ENCODE measurements at places on chromosomes 13 and 19. TPM values are rescaled to one million over a fixed set of nuclear protein-coding genes. Genes with fewer than 3 reads are reported as not detected.

GRCh38 chr13:109390391-109390790 is 396.0 kb downstream of the IRS2 start:
- DNase-seq, result no peak

DNA sequence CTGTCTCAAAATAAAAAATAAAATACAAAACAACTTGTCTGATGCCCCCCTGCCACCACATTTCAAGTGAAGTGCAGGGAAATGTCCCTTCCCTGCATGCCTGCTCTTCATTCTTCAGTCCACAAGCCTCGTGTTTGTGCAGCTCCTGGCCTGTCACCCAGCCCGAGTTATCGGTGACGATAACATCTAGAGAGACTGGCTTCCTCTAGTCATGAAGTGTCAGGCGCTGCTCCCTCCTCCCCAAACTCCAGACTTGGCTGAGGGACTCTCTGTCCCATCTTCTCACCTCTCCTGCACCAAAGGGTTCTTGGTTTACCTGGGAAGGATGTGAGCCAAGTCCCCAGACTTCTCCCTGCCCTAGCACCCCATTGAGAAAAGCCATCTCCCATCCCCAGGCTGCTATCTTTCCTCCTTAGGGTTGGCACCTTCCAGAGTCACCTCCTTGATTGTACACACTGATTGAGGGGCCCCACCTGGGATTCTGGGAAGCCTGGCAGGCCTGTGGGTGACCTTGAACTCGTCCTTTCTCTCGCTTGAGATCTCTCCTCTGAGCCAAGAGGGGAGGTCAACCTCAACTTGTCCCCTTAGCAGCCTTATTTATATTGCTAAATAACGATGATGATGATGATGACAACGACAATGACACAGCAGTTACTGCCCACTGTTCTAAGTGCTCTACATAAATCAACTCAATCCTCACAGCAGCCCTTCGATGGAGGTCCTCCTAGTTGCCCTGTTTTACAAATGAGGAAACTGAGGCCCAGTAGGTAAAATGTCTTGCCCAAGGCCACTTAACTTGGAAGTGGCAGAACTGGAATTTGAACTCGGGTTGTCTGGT is 13.1 kb upstream of the PLAUR start:
- no peak for DNase-seq

DNA sequence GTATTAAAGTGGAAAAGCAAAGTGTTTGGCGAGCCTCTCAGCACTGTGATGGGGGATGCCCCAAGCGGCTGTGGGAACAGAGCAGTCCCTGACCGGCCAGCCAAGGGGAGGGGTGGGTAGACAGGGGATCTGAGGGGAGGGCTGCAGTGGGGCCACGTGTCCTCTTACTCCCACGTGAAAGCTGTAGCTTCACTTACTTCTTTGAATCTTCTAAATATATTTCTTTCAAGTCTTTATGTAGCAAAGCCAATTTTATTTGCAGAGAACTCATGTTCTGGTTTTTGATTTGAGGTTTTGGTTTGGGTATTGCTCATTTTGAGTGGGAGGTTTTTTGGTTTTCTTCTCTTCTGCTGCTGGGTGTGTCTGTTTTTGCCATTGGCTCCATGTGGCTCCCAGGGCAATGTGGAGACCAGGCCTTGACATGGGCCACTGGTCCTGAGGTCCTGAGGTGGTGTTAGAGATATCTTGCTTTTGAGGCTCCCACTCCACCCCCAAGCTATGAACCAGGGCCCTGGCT is 17.7 kb upstream of the OVOL3 start:
- no peak for DNase-seq

DNA sequence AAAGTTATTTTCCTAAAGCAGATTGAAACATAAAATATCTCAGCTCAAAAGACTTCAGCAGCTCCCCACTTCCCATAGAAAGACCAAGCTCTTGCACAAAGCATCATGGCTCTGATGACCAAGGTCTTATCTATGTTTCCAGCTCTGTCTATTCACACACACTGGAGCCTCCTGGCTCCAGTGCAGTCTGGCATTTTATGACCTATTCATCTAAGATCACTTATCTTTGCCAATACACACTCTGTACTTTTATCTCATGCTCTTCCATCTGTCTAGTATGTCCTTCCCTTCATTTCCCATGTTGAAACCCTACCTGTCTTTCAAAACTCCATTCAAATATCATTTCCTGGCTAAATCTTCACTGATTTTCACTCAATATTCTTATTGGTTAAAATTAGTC is 74.4 kb downstream of the FGF9 start:
- DNase-seq, result no peak

GRCh38 chr13:94112227-94112626 is 367.3 kb downstream of the DCT start:
- DNase-seq, result no peak

GFY gene
- not detected for total RNA-seq

- DNase-seq, result no peak
Observed at GRCh38 chr13:40002016-40002415, 346.6 kb downstream of the COG6 start.

P2RY11 gene
- 36.0 TPM for total RNA-seq

GRCh38 chr19:57719424-57719823 is 8.0 kb downstream of the ZNF671 start:
- DNase-seq, result no peak

DNA sequence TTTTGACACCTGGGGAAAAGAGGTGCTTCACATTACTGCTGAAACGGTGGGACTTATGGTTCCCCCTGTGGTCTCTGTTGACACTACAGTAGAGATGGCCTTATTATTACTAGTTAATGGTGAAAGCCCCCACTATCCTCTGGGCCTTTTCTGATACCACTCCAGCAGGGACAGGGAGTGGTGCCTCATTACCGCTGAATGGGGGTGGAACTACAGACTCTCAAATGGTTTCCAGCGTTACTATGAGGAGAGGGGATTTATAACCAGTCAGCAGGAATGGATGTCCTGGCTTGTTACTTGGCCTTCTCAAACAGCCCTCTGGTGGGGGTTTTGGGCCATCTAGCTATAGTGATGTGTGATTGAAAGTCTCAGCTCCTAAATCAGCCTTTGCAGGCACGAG is 96.7 kb upstream of the DIAPH3 start:
- DNase-seq, result no peak

GRCh38 chr19:55538132-55538531 is 1.2 kb upstream of the SBK2 start:
- no peak for DNase-seq

FREM2 gene
- total RNA-seq, result not detected

DNA sequence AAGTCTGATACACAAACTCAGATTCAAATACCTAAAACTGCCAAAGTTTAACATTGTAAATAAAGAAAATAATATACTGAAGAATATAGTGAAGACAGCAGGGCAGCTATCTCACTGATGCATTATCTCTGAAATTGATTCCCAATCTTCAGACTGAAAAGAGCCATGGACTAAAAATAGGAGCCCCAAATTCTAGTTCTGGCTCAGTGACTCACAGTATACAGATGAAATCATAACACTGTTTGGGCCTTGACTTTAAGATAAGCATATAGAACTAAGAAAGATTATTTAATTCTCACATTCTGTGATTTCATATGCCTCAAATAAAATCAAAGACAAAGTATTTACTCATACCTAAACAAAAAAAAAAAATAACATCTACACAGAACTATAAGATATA is 53.9 kb downstream of the RBM26 start:
- DNase-seq, result no peak

- no peak for DNase-seq
Observed at GRCh38 chr13:33152389-33152788, 133.2 kb downstream of the STARD13 start.

CEACAM20 gene
- total RNA-seq, result not detected

GRCh38 chr13:32726374-32727037 is 140.3 kb downstream of the PDS5B start:
- no peak for DNase-seq

Data from activated CD8-positive, alpha-beta memory T cell treated with anti-CD3 and anti-CD28 coated beads, Interleukin-2, amount 10 ng/mL, durations not matched to agents 7 days and 5 days (primary cell).